Putamen (tissue), 1 donor: ENCODE measurements at places on chromosomes 3 and 15.

DNA sequence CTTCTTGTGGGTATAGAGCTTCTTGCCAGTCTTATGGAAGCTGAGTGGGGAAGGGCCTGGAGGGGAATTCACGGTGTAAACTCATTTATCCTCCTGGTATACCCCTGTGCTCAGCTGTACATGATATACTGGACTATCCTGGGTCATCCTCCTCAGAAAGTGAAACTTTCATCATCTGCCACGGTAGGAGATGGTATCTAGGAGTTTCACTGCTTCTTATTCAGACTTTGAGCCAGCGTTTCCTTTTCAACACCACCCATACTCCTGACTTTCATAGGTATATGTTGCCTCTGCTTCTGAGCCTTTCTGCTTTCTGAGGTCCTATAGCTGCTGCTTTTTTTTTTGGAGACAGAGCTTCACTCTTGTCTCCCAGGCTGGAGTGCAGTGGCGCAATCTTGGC lies 15.6 kb downstream of the SENP5 start:
- DNase-seq: no peak

GRCh38 chr3:190486908-190487607 lies 26.8 kb upstream of the IL1RAP start:
- no peak for DNase-seq

GRCh38 chr3:33278163-33278562 lies 921 bp downstream of the FBXL2 start:
- DNase-seq: no peak

- no peak for DNase-seq
Measured at GRCh38 chr3:12458901-12459300, 25.4 kb upstream of the TSEN2 start.

- DNase-seq: no peak
Measured at GRCh38 chr15:66017000-66017399, 147.7 kb downstream of the RAB11A start.

GRCh38 chr15:100768501-100768931 lies 111.1 kb upstream of the ALDH1A3 start:
- no peak for DNase-seq

GRCh38 chr3:45992821-45993221 lies 2.8 kb downstream of the FYCO1 start:
- DNase-seq: no peak

DNA sequence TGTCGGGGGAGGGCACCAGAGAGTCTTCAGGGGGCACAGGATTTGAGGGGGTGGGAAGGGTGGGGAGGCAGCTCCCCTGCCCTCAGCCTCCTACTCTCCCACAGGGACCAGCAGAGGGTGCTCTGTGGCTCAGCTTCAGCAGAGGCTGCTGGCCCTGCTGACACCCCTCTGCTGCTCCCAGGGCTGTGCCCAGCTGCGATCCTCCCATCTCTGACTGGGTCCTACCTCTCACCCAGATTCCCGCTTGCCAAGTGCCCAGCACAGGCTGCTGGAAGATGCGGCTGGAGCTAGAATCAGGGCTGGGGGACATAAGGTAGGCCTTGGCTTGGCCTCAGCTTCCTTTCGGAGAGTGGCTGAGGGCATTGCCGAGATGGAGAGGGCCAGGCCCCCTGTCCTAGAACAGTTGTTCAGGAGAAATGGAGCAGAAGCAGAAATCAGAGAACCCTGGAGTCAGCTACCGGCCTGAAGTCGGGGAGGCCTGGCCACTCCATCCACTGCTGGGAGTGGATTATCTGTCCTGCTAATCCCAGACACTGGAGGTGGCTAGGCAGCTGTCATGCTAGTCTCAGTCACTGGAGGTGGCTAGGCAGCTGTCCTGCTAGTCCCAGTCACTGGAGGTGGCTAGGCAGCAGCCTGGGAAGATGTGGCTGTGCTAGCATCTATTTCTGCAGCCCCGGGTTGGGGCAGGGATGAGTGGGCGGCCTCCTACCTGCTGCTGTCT lies 3.9 kb downstream of the GRM2 start:
- DNase-seq: no peak

- no peak for DNase-seq
Measured at GRCh38 chr15:60480888-60481287, 1.9 kb upstream of the ICE2 start.

GRCh38 chr3:46163556-46164041 lies 44.5 kb downstream of the CCR1 start:
- no peak for DNase-seq

DNA sequence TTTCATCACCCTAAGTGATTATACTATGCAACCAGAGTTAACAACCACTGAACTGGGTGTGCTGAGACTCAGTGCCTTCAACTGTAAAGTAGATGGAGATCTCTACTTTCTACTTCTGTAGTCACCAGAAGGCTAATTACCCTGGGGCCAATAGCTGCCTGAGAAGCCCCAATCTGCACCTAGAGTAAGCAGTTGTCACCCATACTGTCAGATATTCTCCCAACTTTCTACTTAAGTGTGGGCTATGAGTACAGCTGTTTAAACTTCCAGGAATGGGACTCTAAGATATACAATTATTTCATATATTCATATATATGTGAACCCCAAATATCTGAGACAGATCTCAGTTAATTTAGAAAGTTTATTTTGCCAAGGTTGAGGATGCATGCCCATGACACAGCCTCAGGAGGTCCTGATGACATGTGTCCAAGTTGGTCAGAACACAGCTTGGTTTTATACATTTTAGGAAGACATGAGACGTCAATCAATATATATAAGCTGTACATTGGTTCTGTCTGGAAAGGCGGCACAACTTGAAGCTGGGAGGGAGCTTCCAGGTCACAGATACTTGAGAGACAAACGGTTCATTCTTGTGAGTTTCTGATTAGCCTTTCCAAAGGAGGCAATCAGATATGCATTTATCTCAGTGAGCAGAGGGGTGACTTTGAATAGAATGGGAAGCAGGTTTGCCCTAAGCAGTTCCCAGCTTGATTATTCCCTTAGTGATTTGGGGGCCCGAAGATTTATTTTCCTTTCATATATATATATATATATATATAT lies 41.9 kb downstream of the CCNL1 start:
- DNase-seq: no peak

DNA sequence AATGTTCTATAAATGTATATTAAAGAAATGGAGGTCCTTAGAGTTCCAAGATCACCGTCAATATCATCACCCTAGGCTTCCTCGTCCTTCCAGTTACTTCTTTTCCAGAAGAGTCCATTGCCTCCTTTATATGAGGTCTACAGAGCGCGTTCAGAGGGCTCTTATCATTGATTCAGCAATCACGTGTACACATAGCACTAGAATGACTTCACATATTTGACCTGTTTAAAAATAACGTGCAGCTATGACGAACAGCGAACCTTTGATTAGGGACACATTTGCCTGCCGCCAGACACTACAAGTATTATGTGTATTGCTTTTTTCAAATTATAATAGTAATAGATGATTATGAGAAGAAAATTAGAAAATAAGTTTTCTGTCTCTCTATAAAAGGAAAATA lies 26.0 kb downstream of the IGF1R start:
- DNase-seq: no peak

DNA sequence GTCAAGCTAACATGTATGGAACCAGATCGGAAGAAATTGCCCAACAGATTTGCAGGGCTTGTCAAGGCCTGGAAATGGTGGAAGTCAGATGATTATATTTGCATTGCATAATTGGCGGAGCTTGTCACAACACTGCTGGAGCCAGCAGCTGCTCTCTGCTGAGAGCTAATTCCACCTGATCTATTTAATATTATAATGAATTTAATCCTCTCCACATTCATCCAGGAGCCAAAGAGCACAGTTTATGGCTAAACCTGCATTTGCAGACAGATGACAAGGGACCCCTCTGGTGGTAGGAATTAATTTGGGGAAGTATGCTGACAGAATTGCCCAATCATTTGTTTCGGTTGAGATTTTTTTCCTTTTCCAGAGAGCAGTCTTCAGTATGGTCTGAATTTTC lies 730.2 kb downstream of the TUSC7 start:
- no peak for DNase-seq

- no peak for DNase-seq
Measured at GRCh38 chr15:65927545-65927944, 58.3 kb downstream of the RAB11A start.

DNA sequence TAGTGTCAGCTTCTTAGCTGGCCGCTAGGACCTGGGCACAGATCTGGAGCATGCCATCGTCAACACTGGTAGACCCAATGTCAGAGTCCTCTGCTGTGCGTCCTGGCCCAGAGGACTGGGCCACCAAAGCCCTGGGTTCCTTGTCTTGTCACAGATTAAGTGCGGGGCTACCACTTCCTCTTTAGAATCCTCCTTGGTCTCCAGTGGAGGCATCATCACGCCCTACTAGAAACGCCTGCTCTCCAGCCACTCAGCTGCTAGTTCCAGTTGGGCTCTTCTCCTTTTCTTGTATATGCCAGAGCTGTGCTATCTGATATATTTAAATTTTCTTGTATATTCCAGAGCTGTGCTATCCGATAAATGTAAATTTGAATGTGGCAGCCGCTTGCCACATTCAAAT lies 11.2 kb downstream of the PPCDC start:
- no peak for DNase-seq
